ENCODE measurements at places on chromosomes 12 and 14. TPM values are rescaled to one million over a fixed set of nuclear protein-coding genes. Genes with fewer than 3 reads are reported as not detected.

The CACNA1C gene
- 10.0 TPM for total RNA-seq

The COL2A1 gene
- total RNA-seq, result not detected

The PCED1B gene
- 0.46 TPM for total RNA-seq

The KLRK1 gene
- not detected for total RNA-seq

The NELL2 gene
- total RNA-seq, result not detected

The EEF1AKMT3 gene
- total RNA-seq, result 10.7 TPM

The ADCY4 gene
- 3.3 TPM for total RNA-seq

The ATP2A2 gene
- 249 TPM for total RNA-seq

The POTEG gene
- not detected for total RNA-seq

All from smooth muscle cell of the pulmonary artery (primary cell).